NCI-H187 (cell line): ENCODE measurements at places on chromosomes 6 and 20.

- DNase-seq: no peak
These were observed 125.7 kb upstream of the BTBD3 start for GRCh38 chr20:11791835-11792567.

DNA sequence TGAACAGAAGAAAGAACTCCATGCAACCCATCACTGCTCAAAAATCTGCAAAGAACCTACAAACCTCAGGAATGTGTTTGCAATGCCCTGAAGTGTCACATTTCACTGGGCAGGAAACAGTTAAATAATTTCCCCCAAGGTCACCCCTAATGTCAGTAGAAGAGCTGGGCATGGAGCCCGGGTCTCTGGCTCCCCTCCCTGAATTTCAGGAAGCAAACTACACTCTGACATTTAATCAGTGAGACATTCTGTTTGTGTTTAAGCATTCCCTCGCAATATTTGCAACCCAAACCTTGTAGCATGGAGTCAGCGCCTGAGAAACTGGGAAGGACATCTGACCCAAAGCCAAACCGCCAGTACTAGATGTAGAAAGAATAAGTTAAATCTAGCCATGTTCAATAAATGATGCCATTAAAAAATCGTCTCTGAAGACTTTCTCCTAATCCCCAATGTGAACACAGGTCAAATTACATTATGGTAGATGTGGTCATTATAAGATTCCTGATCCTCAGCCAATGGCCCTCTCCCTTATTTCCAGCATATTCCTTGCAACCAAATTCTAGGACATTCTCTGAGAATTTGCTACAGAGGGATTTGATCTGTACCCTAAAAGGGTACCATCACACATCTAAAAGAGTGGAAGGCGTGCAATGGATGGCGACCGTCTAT lies 91.2 kb upstream of the ADTRP start:
- no peak for DNase-seq

DNA sequence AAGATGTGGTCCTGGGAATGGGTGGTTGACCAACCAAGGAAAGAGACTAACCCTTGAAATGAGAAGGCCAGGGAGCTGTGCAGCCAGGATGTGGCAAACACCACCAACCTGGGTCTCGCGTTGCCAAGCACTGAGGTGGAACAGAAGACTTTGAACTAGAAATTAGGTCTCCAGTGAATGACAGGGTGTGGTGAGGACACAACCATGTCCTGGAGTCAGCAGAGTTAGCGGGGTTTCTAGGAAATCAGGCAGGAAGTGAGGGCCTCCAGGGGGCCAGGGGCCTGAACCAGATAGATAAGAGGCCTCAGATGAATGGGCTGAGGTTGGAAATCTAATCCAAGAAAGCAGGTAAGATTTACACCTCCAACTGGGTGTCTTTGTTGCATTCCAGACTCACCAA lies 353.3 kb upstream of the ARID1B start:
- no peak for DNase-seq

DNA sequence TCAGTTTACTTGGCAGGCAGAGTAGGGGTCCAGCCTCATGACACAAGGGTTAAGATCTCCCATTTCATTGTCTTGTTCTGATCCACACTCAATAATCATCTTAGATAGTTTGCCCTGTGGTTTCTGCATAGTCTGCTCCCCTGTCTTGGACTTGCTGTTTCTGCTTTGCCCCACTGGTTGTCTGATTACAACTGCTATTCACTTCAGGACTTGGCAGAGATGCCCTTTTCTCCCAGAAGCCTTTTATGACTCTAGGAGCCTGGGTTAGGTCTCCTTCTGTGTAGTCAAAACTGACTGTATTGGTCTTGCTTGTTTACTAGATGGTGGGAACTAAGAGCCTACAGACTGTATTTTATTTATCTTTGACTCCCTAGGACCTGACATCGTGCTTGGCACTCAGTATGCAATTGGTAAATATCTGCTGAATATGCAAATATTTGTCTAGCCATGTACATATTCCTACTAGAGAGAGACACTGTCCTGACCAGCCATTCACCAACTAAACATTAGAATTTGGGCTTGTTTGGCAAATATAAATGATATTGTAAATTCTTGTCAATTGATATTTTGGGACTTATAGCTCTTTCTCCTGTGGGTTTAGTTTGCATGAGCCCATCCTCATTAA lies 165.9 kb upstream of the KCNK16 start:
- DNase-seq: no peak

- no peak for DNase-seq
These were observed 311.2 kb upstream of the OPRM1 start for GRCh38 chr6:153727885-153728284.

GRCh38 chr6:9484091-9484490 lies 930.8 kb downstream of the TFAP2A start:
- no peak for DNase-seq

GRCh38 chr6:14468647-14469321 lies 351.2 kb downstream of the CD83 start:
- no peak for DNase-seq

DNA sequence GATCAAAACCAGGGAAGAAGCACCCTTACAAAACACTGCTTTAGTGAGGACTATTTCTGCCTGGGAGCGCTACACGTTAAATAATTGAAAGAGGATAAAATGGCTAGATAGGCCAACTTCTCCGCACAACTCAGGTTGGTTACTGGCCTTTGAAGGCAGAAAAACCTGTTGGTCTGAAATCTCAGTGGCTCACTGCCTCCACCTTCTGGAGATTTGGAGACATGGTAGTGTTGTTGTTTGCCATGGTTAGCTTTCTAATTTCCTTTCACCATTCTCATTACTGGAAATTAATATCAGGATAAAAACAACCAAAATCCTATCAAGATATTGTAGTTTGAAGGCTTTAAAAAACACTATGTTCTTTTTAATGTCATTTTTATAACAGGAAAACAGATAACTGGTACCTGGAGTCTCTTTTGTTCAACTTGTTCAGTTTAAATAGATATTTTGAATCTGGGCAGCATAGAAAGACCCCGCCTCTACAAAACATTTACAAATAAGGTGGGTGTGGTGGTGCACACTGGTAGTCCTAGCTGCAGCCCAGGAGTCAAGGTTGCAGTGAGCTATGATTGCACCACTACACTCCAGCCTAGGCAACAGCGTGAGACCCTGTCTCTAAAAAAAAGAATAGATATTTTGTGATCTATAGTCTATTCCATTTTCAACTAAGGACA lies 27.5 kb upstream of the BCLAF1 start:
- DNase-seq: no peak

- no peak for DNase-seq
These were observed 677 bp downstream of the HLA-DQA1 start for GRCh38 chr6:32637883-32638282.

- DNase-seq: no peak
These were observed 94.1 kb upstream of the KCNG1 start for GRCh38 chr20:51116765-51117686.
